Esophagus mucosa (tissue), 1 donor: ENCODE measurements at places on chromosomes 16 and 17.

DNA sequence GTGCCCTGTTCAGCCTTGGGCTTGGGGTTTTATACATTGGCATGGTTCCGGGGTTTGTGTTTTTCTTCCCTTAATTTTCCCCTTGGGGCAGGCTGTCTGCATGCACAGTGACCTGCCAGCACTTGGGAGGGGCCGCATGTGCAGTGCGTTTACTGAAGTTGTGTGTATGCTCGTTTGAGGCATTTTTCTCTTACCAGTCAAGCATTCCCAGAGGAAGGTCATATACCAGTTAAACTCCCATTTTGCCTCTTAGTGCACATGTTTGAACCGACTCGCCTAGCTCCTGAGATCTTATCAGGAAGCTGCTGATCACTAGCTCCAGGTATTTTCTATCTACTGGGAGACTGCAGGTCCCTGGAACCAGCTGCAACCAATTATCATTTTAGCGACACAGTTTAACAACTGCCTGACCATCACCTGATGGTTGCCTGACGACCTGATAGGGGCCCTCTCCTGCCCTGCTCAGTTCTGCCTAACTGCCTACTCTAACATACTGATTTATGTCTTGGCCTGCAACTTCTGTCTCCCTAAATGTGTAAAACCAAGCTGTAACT is 51.4 kb downstream of the MFSD11 start:
- ATAC-seq = no peak

DNA sequence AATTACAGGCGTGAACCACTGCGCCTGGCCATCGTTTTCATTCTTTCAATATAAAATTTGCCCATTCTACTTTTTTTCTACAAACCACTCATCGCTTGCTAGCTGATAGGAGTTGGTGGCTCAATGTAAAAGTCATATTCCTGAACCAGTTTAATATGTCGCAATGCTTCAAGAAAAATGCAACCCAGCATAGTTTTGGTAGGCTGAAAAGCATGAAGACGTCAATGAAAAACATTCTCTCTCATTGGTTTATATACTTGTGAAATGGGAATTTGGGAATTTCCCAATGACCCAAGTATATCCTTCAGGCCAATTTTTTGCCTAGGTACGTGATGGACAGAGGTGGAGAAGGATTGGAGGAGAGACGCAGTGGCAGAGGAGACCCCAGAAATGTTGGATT is 26.9 kb downstream of the USP43 start:
- ATAC-seq = no peak

DNA sequence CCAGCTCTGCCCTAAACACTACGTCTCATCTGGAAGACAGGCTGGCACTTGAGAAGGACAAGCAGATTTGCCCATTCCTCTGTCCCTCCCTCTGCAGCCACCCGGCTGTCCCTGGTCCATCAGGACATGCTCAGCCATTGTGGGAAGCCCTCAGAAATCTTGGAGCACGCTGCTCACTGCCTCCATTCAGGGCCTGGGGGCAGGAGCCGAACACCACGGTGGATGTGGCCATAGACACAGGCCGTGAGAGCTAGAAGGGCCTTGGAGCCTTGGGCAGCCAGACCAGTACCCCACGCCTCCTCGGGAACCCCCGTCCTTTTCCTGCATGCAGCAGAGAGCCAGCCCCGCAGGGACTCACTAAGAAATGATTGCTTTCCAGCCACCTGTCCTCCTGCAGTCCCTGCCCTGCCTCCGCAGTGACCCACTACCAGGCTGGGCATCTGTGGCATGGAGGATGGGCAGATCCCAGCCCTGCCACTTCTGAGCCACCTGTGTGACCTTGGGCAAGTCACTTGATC is 3.4 kb downstream of the DOC2A start:
- no peak for ATAC-seq

GRCh38 chr17:68456339-68457167 is 743 bp downstream of the WIPI1 start:
- ATAC-seq = peak; percentile 28

GRCh38 chr16:4684763-4685162 is 8.6 kb upstream of the NUDT16L1 start:
- ATAC-seq = no peak

DNA sequence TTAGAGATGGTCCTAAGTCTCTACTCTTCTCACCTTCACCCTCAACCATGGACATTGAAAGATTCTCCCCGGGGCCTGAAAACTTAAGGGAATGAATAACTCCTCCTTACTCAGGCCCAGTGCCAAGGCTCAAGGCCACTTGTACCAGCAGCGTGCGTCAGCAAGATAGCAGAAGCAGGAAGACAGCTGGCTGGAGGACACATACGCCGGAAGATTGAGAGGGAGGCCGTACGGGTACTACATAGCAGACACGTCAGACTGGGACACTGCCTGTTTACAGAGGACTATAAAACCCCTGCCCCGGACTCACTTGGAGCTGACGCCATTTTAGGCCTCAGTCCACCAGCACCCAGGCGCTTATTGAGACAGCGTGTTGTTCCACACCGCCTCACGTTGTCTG is 75.8 kb upstream of the MED13 start:
- no peak for ATAC-seq

DNA sequence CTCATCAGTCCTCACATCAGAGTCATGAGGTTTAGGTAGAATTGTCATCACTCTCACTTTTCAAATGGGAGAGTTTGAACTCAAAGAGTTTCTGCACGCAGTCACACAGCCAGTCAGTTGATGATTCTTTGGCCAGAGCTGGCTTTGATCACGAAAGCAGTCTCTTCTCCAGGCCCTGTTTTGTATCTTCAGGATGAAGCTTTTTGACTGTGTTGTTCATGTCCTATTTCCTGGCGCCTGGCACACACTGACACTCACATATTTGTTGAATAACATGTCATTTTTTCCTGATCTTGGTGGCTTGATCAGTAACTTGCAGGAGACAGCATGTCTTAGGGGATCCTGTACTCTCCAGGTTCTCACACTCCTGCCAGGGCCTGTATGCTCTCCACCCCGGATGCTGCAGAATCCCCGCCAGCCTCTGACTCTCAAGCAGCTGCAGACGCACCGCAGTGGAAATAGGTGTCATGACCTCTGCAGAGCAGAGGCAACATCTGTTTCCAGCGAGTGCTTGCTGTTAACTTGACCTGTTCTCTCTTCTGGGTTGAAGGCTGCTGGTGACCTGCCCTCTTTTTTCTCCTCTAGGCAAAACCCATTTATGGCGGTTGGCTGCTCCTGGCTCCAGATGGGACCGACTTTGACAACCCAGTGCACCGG is 33.0 kb downstream of the MPRIP start:
- peak; percentile 27 for ATAC-seq

DNA sequence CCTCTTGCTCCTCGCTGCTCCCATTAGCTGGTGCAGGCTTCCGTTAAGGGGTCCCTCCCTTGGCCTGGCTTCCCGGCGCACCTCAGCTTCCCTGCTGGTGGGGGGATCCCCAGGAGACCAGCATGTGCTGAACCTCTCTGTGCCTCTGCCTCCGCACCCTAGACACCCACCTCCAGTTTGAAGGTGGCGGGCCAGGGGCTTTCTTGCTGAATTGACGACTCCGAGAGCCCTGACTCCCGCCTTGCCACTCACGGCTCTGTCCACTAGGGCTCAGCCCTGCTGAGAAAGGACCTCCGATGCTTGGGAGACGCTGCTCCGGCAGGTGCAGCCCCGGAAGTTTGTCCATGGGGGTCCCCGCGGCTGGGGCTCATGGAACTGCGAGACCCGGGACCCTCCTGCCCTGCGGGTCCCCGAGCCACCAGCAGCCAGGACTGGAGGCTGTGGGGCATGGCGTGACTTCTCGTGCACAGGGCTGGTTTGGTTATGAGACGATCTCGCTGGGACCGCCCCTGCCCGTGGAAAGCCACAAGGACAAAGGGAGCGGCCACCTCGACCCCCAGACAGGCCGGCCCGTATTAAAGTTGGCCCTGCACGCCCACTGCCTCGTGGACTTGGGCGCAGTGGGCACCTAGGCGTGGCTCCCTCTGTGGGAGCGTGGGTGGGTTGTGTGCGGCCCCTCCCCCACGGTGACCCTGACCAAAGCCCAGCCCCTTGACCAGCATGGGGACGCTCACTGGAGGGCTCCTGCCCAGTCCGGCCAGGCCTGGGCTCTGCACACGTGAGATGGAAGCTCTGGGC is 8.1 kb downstream of the CHMP6 start:
- ATAC-seq = no peak

DNA sequence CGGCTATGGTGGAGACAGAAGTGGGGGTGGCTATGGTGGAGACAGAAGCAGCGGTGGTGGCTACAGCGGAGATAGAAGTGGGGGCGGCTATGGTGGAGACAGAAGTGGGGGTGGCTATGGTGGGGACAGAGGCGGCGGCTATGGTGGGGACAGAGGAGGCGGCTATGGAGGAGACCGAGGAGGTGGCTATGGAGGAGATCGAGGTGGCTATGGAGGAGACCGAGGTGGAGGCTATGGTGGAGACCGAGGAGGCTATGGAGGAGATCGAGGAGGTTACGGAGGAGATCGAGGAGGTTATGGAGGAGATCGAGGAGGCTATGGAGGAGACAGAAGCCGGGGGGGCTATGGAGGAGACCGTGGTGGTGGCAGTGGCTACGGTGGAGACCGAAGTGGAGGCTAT is 24.1 kb downstream of the HEATR9 start:
- peak; percentile 16 for ATAC-seq

- ATAC-seq = no peak
Measured at GRCh38 chr16:49504023-49504364, 130.4 kb downstream of the C16orf78 start.

DNA sequence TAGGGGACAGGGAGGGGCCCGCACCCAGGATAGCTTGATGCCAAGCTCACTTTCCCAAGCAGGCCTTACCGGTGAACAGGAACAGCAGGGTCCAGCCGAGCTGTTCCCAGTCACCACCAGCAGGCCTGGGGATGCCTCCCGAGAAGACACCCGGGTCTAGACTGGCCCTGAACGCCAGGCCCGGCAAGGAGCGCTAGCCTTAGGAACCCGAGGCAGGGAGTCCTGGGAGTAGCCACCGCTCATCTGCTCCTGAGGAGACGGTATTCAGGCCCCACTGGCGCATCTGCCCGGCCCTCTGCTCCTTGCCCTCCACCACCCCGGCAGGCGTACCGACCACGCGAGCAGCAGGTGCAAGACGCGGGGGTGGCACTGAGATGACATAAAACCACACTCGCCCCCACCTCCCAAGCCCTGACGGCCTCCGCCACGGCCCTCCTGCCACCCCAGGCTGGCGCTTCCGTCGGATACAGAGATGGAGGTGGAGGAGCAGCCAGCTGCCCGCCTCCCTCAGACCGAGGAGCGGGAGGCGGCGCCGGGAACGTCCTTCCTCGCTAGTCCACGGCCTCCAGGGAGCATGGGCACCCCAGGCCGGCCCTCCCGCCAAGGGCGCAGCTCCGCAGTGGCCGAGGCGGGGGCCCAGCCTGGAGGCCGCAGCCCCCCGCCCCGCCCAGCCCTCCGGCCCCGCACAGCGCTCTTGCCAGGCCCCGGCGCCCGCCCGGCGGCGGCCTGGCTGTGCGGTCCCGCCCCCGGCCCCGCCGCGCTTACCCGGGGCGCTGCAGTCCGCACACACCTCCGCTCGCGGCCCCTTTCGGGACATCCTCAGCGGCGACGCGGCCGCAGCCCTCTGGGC is 661 bp downstream of the GIT1 start:
- no peak for ATAC-seq

DNA sequence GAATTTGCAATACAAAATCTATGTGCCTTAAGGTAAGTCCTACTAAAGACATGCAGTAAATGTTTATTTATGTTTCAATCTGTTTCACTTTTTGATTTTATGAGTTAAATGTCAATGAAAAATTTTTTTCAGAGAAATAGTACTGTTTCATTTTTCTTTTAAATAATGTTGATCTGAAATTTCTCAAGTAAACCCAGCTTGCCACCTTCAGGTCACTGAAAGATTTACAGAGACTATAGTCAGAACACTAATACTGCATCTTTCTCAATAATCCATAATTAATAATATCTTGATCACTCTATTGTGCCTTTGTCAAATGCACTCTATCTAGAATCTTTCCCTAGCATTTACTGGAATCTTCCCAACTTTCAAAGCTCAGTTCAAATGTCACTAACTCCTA is 6.5 kb upstream of the DHX40 start:
- no peak for ATAC-seq

- no peak for ATAC-seq
Measured at GRCh38 chr17:80114758-80115157, 13.4 kb downstream of the GAA start.

- no peak for ATAC-seq
Measured at GRCh38 chr17:58985367-58985766, 121.3 kb downstream of the TRIM37 start.
